ENCODE measurements at places on chromosomes 11 and 22.

DNA sequence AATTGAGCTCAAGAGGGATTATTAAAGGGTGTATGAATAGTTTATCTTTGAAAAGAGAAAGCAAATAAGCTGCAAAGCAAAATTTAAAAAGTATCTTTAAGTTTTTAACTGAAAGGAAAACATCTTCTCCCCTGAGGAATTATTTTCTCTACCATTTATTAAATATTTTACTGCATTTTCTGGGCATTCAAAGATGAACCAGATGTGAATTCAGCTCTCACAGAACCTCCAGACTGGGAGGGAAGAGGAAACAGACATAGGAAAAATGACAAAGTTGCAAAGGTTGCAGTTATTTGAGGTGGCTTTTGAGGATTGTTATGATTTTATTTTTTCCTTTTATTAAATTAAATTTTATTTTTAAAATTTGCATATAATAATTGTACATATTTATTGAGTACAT, 122.7 kb upstream of the SESN3 start:
- no peak for DNase-seq

DNA sequence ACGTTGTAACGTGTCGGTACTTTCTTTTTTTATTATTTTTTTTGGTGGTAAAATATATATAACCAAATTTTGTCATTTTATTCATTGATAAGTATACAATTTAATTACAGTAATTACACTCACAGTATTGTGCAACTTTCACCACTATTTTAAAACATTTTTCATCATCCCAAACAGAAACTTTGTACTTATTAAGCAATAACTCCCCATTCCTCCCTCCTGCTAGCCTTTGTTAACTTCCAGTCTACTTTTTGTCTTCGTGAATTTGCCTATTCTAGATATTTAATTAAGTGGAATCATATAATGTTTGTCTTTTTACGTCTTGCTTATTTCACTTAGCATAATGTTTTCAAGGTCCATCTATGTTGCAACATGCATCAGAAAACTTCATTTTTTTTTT, 58.5 kb downstream of the STIM1 start:
- no peak for DNase-seq

DNA sequence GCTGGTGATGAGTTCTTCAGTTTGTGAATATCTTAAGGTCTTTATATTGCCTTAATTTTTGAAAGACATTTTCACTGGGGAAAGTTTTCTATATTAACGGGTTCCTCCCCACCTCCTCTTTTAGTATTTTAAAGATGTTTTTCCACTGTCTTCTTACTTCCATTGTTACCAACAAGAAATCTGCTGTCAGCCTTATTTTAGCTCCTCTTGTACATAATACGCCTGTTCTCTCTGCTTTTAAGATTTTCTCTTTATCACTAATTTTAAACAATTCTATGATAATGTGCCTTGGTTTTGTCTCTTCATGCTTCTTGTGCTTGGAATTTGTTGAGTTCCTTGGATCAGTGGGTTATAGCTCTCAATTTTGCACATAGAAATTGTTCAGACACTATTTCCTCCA, 280.4 kb downstream of the DCDC1 start:
- no peak for DNase-seq

GRCh38 chr11:77171885-77172665, 44.0 kb downstream of the MYO7A start:
- DNase-seq, result peak; percentile 93

DNA sequence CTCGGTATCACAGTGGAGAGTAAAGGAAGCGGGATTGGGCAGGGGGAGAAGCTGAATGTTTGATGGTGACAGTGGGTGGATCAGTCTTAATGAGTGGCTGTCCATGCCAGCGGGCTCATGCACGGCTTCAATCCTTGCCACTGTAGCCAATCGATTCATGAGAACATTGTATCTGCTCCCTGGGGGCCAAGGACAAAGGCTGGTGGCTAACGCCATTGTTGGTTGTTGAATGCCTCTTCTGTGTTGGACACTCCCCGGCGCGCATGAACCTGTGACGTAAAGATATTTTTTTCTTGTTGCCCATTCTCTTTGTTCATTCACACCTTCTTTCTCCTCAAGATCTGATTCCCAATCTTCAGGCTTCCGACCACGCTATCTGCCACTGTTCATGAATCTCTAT, 20.9 kb upstream of the ATXN10 start:
- DNase-seq, result no peak

GRCh38 chr11:47732271-47732670, 17.1 kb upstream of the AGBL2 start:
- DNase-seq, result no peak

DNA sequence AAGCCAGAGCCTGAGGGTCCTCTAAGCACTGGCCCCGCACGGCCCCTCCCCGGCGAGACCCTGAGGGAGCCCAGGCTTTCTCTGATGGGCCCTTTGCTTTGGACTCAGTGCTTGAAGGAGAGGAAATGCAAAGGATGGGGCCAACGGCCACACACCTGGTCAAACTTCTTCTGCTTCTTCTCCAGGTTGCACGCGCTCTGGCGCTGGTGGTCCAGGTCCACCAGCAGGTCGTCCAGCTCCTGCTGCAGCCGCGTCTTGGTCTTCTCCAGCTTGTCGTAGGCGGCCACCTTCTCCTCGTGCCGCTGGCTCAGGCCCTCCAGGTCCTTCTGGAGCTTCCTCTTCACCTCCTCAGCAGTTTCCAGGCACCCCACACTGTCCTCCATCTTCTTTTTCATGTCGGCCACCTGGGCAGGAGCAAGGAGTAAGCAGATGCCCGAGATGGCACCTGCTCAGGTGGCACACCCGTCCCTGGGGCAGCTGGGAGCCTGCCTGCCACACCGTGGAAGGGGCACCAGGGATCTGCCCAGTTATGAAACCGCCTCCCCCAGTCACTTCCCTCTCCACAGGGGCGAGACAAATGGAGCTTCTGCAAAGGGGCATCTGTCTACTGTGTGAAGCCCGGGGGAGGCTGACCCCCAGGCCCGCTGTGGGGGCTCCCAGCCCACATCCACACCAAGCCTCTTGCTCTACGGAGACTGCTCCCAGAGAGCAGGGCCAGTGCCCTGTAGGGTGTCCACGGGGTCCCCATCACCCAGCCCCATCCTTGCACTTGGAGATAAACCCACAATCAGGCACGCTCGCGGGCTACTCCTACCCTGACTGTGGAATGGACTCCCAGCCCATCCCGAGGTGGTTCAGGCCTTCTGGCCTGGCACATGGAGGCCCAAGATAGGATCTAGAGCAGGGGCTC, 39.2 kb downstream of the APOL1 start:
- no peak for DNase-seq

- no peak for DNase-seq
Measured at GRCh38 chr11:104372111-104372510, 208.2 kb upstream of the PDGFD start.

GRCh38 chr11:119941636-119942411, 196.1 kb downstream of the TRIM29 start:
- no peak for DNase-seq

DNA sequence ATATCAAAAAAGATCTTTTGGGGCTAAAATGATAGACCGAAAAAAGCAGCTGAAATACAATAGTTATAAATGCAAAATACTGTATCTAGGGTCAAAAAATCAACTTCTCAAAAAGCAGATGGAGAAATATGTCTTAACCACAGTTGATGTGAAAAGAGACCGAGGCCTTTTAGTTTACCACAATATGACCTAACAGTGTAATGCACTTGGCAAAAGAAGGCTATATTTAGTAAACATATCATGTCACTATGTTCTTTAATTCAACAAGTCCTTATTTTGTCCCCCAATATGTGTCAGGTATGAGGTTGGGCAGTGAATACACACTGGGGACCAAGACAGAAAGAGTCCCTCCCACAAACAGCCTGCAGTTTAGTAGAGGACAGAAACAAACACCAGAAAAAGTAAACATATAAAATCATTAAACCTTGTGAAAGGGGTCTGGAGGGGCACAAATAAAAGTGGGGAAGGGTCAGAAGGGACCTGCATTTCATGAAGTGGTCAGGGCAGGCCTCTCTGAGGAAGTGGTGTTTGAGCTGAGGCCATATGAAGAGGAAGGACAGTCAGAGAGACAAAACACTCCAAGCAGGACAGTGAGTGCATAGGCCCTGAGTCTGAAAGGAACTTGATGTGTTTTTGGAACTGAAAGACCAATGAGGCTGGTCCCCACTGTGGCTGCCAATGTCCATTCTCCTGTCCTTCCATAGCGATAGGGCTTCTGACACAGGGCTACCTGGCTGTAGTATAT, 53.4 kb downstream of the LIF start:
- DNase-seq, result no peak

DNA sequence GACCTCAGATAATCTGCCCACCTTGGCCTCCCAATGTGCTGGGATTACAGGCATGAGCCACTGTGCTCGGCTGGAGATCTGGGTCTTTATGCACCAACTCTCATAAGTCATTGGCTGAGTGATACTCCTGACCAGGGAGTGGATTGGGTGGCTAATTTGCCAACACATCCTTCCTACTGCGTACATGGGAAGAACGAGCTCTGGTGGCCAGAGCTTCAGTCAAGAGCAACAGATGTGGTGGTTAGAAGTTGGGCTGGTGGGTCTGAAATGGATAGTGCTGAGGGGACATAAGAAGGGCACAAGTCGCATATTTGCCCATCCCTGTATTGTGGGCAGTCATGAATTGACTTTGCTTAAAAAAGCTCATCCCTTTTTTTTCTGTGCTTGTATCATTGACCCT, 74.1 kb upstream of the AMPD3 start:
- DNase-seq, result no peak

DNA sequence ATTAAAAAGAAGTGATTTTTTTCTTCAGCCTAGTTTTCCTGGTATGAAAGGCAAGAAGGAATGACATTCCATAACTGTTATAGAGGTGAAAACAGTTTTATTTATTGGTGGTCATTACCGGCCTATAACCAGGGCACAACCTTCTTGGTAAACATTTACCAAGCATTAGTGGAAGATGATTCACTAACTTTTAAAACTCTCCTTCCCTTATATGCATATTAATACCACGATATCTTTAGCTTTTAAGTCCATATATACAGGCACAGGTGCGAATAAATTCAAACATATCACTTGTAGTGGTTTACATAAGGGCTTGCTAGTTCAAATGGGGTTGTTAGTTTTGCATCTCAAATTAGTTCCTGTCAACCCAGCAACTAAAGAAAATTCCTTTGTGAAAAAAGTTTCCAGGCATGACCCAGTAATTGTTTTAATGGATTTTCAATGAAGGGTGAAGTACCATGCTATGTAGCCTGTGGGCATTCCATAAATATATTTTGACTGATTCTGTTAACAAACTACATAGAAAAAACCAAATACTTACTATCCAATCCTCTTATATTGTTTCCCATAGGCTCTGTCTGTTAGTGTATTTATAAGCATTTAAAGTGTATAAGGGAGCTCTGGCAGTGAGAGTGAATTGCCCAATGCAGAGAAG, 30.6 kb upstream of the ROBO3 start:
- no peak for DNase-seq

- no peak for DNase-seq
Measured at GRCh38 chr22:48585916-48586798, 1241.5 kb downstream of the BRD1 start.

DNA sequence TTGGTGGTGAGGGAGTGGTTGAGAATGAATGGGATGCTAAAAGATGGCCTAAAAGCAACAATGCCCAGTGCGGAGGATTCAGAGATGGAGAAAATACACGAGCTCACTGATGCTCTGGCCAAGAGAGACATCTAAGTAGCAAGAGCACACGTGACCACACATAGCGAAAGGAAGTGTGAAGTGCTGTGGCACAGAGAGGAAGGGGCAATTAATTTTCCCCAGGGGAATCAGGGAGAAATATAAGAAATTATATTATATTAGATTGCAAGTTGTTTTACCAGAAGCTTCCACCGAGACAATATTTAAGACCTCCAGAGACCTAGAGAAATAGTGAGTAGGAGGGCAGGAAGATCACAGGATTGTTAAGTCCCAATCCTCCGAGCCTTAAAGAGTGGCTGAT, 80.6 kb downstream of the RCN1 start:
- DNase-seq, result no peak

DNA sequence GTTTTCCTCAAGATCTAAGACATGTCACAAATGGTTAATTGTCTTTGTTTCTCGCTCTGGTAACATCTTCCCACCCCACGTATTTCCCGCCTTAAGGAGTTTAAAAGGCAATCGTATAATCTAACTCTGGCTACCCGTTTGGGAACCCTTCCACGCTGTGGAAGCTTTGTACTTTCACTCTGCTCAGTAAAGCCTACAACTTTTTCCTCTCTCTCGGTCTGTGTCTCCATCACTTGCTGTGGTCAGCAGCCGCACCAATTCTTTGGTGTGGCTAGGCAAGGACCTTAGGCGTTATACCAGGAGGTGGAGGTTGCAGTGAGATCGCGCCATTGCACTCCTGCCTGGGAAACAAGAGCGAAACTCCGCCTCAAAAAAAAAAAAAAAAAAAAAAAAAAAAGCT, 1430.1 kb downstream of the LRRC4C start:
- no peak for DNase-seq

- no peak for DNase-seq
Measured at GRCh38 chr22:25961699-25962098, 207.6 kb upstream of the SEZ6L start.

DNA sequence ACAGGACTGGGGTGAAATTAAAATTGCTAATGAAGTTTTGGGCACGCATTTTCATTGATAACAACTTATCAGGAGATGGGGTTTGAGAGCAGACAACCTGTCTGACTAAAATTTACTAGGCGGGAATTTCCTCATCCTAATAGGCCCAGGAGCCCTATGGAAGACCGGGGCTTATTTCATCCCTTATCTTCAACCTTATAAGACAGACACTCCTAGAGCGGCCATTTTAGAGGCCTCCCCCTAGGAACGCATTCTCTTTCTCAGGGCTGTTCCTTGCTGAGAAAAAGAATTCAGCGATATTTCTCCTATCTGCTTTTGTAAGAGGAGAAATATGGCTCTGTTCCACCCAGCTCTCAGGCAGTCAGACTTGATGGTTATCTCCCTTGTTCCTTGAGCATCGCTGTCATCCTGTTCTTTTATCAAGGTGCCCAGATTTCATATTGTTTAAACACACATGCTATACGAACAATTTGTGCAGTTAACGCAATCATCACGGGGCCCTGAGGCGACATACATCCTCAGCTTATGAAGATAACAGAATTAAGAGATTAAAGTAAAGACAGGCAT, 39.3 kb upstream of the ZC3H12C start:
- no peak for DNase-seq

DNA sequence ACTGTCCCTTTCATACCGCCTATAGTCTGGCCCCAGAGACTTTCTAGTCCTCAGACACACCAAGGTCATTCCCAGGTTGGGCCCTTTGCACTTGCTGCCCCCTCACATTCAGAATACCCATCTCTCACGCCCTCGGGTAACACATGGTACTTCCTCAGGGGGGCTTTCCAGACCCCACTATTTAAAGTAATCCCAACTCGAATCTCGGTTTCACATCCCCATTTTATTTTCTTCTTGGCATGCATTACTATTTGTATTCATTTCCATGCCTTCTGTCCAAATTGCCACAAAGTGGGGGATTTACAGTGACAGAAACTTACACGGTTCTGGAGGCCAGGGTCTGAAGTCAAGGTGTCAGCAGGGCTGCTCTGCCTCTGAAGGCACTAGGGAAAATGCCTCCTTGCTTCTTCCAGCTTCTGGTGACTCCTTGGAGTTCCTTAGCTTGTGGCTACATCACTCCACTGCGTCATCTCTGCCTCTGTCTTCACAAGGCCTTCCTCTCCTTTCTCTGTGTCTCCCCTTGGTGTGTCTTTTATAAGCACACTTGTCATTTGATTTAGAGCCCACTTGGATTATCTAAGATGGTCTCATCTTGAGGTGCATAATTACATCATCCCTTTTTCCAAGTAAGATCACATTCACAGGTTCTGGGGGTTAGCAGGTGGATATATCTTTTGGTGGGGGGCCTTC, 15.1 kb downstream of the RCN1 start:
- DNase-seq, result no peak

Measured in NCI-H82 (cell line).